Epithelial cell of esophagus (primary cell): ENCODE measurements at places on chromosomes 3 and 15.

GRCh38 chr3:77247061-77247460 is 207.2 kb downstream of the ROBO2 start:
- DNase-seq = no peak

GRCh38 chr3:113533534-113533892 is 1.2 kb downstream of the SIDT1 start:
- DNase-seq = no peak

GRCh38 chr15:37014137-37014536 is 86.2 kb downstream of the MEIS2 start:
- DNase-seq = no peak

DNA sequence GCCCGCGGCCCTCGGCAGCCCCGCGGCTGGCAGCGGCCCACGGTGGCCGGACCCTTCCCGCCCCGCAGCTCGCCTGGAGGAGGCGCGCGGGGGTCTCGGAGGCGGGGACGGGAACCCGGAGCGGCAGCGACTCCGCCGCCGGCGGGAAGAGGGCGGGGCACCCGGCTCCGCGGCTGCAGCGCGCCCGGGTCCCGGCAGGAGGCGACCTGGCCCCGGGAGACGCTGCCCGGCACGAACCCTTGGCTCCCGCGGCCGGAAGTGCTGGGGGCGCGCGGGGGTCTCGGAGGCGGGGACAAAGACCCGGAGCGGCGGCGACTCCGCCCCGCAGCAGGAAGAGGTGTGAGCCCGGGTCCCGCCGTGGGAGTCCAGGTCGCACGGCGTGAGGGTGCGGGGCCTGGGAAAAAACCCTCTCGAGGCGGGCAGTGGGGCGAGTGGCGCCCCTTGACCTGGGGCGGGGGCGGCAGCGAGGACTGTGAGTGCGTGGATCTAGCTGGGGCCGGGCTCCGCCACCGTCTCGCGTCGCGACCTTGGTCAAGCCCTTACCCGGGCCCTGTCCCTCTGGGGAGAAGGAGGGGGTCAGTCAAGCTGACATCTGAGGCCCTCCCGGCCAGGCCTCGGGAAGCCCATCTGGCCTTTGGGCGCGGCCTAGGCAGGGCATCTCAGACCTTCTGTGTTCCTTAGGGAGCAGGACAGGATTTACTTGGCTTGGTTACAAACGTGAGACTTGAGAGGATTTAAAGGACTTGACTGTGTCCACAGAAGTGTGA is at the start of gene CIB2:
CIB2 (minus strand) TSS at position 151 of the 767 bp plus-strand sequence. CDS start 230 bp downstream, outside the sequence.
- DNase-seq = peak; percentile 53
